T-cell (primary cell): ENCODE measurements at places on chromosomes 5 and 9.

DNA sequence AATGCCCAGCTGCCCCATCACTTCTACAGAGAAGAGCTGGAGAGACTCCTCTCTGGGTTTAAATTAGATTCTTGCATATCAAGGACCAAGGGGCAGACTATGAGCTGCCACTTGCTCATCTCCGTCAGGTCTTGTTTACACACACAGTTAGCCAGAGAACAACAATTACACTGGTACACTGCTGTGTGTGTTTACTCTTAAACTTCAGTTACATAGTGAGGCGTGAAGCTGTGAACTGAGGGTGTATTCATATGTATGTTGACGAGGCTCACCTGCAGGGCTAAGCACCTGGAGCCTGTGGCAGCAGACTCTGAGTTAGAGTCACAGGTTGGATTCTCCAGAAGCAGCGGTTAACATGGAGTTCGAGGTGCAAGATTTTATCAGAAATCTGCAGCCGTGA is 155.4 kb upstream of the ANKH start:
- DNase-seq = no peak

- no peak for DNase-seq
These were observed 7.6 kb upstream of the GPBP1 start for GRCh38 chr5:57166276-57166675.

DNA sequence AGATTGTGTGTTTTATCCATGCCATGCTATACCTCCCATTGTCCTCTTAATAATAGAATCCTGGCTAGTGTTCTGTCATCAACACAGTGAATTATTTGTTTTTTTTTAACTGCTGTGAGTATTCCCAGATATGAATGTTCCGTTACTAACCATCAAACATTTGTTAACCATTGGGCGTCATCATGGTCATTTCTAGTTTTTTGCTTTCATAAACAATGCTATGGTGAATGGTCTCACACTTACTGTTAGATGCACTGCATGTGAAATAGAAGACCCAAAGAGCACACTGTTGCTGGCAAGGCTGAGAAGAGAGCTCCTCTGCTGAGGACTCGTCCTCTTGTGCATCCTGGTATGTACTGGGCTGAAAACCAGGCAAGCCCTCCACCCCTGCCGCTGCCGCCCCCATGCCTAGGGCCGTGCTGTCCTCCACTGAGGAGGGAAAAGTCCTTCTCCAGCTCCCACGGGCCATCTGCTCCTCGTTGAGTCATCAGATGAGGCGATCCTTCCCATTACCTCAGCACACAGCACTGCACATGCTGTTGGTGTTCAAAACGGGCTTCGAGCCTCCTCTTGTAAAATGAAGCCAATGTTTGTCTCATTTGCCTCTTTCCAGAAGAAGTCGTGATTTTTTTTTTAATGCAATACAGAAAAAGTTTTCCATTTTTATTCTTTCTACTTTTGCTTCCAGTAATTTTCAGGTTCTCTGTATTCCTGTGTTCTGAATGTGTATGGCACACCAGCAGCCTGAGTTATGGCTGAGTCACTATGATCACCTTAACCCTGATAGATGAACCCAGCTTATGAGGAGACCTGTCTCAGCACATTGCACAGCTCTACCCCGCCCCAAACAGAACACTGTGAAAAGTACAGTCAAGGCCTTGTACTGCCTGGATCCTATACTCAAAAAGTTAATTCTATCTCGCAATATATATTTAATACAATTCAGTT is 219.0 kb downstream of the AOPEP start:
- DNase-seq = no peak

GRCh38 chr5:177491429-177491945 is 5.9 kb downstream of the PDLIM7 start:
- no peak for DNase-seq

GRCh38 chr9:8718121-8718725 is 918.6 kb upstream of the DMAC1 start:
- no peak for DNase-seq

GRCh38 chr9:129822898-129823541 is 916 bp downstream of the TOR1A start:
- no peak for DNase-seq

DNA sequence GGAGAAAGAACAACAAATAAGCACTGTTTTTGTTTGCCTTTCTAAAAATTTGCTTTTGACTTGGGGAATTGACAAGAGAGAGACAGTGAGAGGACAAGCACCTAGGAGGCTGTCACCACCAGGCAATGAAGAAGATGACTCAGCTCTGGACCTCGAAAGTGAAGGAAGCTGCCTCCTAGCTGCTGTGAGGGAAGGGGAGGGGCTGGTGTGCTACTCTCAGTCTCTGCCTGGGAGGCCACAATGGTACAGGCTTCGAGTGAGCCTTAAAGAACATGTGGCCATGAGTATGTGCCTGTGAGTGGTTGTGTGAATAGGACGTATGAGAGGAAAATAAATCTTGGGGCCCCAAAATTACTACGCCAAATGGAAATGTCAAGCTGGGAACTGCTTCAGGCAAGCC is 7.1 kb upstream of the PLK2 start:
- no peak for DNase-seq

DNA sequence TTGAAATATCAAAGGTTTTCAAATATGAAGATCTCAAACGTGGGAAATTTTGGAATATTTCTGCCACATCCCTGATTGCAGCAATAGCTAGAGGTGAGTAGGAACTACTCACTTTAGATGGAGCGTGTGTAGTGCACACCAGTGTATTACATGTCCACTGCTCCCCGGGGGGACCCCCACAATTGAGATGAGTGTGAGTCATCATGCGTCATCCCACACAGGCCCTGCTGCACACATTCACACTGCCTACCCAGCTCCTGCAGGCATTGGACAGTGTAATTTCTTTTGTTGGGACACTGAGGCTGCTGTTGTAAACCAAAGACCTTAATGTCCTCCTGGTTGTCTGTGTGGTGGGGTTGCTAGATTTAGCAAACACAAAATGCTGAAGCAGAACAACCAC is 280.0 kb downstream of the GAS1 start:
- no peak for DNase-seq

- no peak for DNase-seq
These were observed 21.8 kb upstream of the DENND4C start for GRCh38 chr9:19208653-19209052.

GRCh38 chr9:7341571-7341970 is 458.0 kb downstream of the DMAC1 start:
- no peak for DNase-seq
